ENCODE measurements at places on chromosomes 1 and 21.

- no peak for DNase-seq
Measured at GRCh38 chr1:224456637-224456953, 22.0 kb upstream of the WDR26 start.

DNA sequence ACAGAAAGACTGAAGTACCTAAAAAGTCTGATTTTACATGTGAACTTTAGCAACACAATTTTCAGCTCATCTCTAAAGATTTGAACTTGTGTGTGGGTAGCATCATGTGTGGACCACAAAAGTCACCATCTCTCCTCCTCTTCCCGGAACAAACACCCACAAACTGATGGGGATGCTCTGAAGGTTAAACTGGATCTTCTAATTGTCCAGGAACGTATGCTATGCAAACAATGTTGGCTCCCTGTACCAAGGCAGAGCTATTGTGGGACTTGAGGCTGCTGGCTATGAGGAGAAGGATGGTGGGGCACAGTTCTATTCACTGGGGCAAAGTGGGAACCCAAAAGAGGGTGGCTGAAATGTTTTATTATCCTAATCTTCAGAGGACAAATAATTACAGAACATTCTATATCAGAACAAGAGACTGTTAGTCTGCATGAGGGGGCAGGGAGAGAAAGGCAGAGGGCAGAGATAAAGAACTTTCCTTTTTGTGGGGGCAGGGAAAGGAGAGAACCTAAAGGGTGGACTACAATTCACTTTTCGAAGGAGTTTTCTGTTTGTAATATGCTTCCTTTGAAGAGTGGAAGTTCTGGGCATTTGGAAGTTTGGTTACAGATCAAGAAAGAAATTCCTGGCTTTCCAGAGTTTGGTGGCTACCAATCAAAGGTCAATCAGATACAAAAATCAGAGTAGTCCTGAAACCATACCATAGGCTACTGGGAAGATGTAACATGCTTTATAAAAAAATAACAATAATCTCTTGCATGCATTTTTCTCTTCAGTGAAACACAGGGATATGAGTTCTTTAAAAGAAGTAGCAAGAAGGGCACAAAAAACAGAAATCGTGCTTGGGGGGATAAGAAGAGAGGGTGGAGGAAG is 62.9 kb downstream of the GADD45A start:
- no peak for DNase-seq

GRCh38 chr1:158654086-158654485 is 32.4 kb downstream of the SPTA1 start:
- no peak for DNase-seq

DNA sequence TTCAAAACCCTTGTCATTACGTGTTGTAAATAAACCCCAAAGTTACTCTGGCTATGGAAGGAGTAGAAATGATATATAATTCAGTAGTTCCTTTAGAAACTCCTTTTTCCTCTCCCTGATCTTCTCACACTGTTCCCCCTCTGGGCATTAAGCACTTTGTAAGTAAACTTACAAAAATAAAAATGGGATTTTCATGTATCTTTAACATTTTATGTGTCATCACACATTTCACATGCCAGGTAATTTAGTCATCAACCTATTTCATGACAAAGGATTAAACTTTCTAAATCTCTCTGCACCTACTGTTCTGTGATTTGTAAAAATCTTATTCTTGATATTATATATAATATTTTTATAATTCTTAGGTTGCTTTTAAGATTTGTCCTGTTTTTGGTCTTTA is 176.9 kb downstream of the NEK7 start:
- no peak for DNase-seq

DNA sequence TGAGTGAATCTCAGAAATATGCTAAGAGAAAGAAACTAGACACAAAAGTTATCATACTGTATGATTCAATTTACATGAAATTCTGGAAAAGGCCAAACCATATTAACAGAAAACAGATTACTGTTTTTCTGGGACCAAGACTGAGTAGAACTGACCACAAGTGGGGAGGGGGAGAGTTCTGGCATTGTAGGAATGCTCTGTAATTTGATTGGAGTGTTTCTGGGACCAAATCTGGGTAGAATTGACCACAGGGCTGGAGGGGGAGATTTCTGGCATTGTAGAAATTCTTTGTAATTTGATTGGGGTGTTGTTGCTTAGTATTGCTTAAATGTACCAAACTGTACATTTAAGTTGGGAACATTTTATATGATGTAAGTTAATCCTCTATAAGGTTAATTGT is 3.4 kb upstream of the OR10K1 start:
- DNase-seq: no peak

Data from NCI-H1436 (cell line).